T1000 (cell line): ENCODE measurements at places on chromosomes 3 and 15.

- DNase-seq: no peak
Observed at GRCh38 chr3:3740061-3740460, 59.2 kb upstream of the LRRN1 start.

DNA sequence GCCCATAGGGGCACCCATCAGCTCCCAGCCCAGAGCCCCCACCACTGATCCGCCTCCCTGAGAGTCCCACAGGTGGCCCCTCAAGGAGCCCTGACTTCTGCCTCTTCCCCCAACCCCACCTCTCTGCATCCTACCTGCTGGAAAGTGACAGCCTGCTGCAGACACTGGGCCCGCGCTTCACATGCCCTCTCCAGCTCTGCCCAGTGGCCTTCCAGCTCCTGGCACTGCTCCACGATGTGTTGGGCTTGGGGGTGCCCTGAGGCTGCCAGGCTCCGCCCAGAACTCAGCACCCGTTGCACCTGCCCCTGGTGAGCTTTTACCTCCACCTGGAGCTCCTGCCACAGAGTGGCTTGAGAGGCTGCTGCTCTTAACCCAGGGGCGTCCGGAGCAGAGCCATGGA, 20.1 kb downstream of the SPTBN5 start:
- DNase-seq: no peak

- no peak for DNase-seq
Observed at GRCh38 chr3:127764301-127764700, 58.0 kb downstream of the MGLL start.

- DNase-seq: no peak
Observed at GRCh38 chr3:162538491-162538890, 1041.9 kb downstream of the OTOL1 start.

GRCh38 chr3:67685499-67685898, 31.1 kb upstream of the SUCLG2 start:
- DNase-seq: no peak

GRCh38 chr3:140189976-140190375, 255.0 kb downstream of the CLSTN2 start:
- DNase-seq: no peak

GRCh38 chr15:29681166-29681845, 141.0 kb downstream of the TJP1 start:
- DNase-seq: no peak

DNA sequence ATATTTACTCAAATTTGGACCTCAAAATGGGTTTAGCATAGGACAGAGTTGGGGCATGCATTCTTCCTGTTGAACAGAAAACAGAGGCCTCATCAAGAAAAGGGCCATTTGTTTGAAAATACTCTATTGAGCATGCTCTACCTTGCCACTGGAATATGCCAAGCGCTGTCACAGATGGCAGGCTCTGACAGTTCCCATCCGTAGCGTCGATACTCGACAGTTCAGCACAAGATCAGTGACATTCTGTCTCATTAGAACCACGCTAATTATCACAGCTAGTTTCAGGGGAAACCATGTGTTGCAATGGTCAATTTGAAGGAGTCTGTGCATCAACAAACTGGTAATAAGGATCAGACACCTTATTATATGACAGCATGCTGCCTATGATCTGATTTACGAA, 54.5 kb downstream of the SATB1 start:
- no peak for DNase-seq

GRCh38 chr3:87088430-87088992, 97.6 kb upstream of the VGLL3 start:
- no peak for DNase-seq

- DNase-seq: peak; percentile 62
Observed at GRCh38 chr3:47910777-47911440, 105.3 kb downstream of the MAP4 start.

DNA sequence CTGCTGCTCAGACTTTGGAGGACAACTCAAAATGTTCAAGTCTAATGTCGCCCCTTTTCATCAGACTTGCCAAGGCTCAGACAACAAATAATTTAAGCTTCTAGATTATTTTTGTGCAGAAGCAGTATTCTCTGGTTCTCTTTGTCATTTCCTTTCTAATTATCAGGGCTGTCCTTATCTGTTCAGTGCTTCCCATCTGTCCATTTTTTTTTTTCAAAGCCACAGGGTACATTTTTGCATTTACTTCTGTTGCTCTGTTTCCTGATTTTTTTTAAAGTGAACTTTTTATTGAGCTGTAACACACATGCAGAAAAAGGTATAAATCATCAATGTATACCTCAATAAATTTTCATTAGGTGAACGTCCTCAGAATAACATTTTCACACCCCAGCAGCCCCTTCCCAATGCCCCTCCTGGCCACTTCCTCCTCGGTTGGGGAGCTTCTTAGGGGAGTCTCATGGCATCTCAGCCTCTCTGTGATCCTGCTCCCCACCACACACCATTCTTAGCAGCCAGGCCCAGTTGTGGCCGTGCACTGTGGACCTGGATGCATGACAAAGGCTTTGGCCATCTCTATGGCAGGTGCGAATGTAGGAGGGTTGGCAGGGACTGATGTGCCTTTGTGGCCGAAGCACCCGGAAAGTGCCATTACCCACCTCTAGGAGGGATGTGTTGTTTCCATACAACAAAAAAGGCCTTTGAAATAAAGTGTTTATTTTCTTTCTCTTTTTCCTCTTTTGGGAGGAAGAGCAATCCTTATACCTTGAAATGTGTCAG, 303.5 kb upstream of the LRRFIP2 start:
- DNase-seq: no peak

GRCh38 chr3:71488391-71488809, 95.1 kb downstream of the FOXP1 start:
- no peak for DNase-seq

GRCh38 chr15:38672814-38673670, 108.4 kb upstream of the RASGRP1 start:
- DNase-seq: no peak

DNA sequence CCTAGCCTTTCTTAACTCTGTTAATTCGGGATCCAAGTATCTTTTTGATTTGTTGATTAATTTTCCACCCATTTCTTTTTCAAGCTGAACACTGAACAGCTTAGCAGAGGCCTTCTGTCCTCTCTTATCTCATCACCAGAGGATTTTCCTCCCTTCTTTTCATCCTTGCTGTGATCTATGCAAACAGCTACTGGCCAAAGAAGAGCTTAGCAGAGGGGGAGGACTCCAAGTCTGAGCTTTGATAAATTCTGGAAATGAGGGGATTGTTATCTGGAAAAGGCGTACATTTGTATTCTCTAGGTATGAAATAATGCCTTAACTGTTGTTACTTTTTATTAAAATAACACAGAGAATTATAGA, 13.4 kb downstream of the DZIP3 start:
- no peak for DNase-seq

DNA sequence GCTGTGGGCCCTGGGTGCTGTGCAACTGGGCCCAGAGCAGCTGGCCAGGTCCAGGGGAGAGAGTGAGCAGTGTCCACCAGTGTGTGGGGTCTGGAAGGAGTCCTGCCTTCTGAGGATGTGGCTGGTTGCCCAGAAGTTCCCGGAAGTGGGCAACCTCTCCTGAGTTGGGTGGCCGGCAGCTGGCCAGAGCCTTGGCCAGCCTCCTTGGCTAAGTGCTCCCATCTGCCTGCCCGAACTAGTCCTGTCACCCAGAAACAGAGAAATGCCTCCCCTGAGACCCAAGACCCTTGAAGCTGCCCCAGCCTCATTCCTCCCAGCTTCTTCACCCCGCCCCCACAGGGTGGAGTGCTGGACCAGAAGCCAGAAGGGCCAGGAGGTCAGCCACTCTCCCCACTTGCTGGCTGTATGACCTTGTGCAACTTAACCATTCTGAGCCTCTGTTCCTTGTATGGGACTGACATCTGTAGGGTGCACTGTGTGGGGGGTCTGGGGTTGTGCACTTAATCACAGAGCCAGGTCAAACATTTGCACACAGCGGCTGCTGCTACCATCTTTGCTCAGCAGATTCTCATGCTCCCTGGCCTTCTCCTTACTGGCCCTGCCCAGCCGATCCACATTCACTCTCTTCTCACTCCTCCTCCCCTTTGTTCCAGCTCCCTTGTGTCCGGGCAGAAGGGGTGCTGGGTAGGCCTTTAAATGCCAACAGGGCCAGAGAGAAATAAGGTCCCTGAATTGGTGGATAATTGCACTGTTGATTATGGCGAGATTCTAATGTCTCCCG, 7.5 kb upstream of the ALAS1 start:
- no peak for DNase-seq

DNA sequence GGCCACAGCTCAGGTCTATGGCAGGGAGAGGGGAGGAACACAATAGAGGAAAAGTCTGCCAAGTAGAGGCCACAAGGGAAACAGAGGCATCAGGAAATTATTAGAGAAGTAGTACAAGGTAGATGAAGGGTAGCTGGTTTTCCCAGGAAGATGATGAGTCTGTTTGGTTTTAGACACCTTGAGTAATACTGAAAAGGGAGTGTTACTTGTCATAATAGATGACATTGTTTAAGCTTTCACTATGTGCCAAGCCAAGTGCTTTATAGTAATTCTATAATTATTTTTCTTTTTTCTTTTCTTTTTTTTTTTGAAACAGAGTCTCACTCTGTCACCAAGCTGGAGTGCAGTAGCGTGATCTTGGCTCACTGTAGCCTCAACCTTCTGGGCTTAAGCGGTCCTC, 13.7 kb downstream of the PXK start:
- DNase-seq: no peak

DNA sequence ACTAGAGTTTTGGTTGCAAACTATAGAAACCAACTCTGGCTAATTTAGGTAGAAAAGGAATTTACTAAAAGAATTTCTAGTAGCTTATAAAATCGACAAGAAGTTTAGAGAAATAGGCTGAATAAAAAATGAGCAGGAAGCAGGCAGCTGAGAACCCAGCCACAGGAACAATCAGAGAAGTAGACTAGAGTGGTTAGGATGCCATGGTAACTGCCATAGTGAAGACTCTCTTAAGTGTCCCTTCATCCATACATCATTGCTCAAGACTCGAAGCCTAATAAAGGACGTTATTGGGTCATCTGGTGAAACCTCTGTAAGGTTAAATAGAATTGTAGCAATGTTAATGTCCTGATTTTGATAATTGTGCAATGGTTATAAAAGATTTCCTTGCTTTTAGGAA, 13.8 kb downstream of the AVEN start:
- DNase-seq: no peak

DNA sequence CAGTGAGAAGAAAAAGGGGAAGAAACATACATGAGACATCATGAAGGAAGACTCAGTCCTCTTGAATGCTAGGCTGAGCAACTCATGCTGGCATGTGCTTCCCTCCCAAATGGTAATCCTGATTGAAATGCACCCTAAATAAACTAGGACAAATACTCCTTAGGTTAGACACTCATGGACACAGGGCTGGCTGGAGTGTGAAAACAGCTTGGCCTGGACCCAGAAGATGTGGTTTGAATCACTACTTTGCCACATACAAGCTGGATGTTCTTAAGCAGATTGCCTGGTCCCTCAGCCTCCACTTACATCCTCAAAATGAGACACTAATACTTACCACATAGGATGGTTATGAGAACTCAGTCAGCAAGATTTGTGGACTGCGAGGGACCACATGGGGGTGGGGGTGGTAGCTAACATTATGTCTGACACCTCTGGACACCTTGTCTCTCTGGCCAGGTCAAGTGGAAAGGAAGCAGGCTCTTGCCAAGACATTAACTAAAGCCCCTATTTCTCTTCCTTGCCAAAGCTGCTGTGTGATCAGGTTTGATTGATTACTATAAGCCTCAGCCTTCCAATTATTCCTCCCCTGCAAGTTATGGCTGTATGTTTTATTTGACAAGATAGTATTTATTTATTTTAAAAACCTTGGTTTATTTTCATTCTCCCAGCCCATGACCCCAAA, 138.9 kb upstream of the SLC7A14 start:
- DNase-seq: no peak

DNA sequence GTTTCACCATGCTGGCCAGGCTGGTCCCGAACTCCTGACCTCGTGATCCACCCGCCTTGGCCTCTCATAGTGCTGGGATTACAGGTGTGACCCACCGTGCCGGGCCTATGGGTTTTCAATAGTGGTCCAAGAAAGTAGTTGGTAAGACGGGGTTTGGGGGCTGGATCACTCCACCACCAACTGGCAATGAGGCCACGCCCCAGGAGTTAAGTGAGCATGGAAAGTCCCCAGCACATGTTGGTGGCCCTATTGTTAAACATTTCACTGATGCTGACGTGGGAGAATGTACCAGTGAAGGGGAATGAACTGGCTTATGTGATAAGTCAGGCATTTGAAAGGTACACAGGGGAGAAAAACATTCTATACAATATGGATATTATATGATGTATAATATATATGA, 80.4 kb downstream of the CHRD start:
- no peak for DNase-seq

- DNase-seq: no peak
Observed at GRCh38 chr3:181279239-181279565, 289.7 kb upstream of the DNAJC19 start.

- no peak for DNase-seq
Observed at GRCh38 chr3:87997966-87998365, 60.8 kb downstream of the CGGBP1 start.

DNA sequence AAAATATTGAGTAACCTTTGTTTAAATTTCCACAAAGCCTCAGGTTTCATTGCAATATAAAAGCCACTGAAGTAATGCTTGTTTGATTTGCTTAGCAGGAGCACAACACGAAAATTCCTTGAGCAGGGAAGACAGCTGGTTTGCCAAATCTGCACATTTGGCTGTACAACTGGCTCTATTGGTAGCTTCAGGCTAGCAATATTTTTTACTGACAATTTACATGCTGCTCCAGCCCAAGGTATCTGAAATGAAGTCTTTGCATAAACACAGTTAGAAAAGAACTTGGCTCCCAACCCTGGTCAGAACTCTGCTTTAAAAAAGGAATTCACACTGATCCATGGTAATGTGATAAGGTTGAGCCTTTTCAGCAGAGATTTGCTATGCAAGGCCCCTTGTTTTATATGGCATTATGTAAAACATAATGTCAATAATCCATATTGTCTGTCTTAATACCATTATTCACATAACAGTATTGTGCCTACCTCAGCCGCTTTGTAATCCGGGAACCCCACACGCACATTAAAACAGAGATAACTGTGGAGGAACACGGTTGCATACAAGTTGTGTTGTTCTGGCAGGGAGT, 55.7 kb upstream of the CHL1 start:
- DNase-seq: no peak

GRCh38 chr3:193498215-193498614, 56.5 kb downstream of the ATP13A4 start:
- no peak for DNase-seq

DNA sequence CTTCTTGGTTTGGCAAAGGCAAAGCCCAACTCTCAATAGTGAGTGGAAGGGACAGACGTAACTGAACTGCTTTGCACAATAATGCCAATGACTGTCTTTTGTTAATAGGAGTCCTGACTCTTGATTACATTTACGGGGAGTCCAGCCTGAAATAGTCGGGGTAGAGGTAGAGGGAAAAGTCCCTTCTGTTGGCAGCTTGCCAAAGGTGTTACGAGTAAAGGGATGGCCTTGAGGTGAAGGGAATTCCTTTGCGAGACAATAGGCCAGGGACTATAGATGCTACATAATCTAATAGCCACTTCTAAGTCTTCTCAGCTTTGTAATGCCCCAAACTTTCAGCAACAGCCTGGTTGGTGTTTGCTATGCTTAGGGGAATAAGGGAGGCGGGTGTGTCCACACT, 2.2 kb upstream of the SENP2 start:
- DNase-seq: no peak
